ENCODE measurements at places on chromosomes 12 and 14.

- peak; percentile 43 for DNase-seq
Measured at GRCh38 chr12:57895389-57896114, 45.8 kb upstream of the ATP23 start.

DNA sequence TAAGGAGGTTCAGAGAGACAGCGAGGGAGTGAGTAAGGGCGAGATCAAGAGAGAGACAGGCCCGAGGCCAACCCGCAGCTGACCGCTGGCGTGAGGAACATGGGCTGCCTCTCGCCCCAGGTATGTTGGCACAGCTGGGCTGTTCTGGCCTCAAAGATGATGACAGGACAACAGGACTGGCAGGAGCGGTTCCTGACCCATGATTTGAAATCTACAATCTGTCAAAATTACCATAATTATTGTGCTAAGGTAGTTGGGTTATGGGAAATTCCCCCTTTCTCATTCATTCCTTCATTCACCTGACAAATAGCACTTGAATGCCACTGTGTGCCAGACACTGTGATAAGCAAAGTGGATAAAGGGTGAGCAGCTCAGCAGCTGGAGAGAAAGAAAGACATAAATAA, 5.1 kb upstream of the ENDOU start:
- DNase-seq = no peak

GRCh38 chr12:29783773-29784666, at the start of gene TMTC1:
TMTC1 (minus strand) TSS chr12:29783942; CDS start chr12:29783751, 191 bp downstream.
- peak; percentile 37 for DNase-seq

- peak; percentile 88 for DNase-seq
Measured at GRCh38 chr14:54638135-54638446, 71.2 kb downstream of the SAMD4A start.

GRCh38 chr12:66107451-66107915, 23.1 kb downstream of the LLPH start:
- peak; percentile 93 for DNase-seq

DNA sequence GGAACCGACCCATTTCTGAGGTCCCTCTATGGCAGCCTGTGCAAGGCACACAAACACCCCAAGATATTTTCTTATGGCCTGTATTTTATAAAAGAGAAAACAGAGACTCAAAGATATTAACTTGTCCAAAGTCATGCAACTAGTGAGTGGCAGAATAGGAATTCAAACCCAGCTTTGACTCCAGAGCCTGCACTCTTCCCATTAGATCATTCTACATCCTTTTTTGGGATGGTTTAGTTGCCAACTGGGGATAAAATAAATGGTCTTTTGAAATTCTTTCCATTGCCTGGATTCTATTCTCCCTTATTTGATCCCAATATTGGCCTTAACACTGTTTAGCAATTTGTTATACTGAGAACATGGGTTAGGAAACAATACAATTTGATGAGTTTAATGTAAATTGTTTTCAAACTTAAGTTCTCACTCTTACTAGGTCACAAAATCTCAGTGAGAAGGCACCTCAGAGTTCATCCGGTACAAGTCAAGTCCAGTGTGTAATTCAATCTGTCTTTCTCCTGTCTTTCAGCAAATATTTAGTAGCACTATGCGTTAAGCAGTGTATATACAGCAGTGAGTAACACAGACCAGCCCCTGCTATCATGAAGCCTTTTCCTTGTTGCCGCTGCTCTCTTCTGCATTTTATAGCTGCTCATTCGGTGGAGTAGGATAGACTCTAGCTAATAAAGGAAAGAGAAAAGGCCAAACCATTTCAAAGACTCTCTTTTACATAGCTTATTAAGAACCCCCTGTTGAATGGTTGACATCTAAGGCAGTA, 162.1 kb upstream of the IFNG-AS1 start:
- peak; percentile 51 for DNase-seq

DNA sequence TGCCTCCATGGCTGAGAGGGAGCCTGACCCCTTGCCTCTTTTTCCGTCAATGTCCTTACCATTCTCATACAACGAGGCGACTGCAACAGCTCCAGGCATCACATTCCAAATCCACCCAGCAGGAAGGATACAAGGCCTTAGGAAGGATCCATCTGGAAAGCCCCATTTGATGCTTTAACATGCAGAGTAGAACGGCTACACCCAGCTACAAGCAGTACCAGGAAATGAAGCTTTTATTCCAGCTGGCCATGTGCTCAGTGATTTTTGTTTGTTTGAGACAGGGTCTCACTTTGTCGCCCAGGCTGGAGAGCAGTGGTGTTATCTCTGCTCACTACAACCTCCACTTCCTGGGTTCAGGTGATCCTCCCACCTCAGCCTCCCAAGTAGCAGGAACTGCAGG, 124.8 kb downstream of the TMEM132D start:
- no peak for DNase-seq

DNA sequence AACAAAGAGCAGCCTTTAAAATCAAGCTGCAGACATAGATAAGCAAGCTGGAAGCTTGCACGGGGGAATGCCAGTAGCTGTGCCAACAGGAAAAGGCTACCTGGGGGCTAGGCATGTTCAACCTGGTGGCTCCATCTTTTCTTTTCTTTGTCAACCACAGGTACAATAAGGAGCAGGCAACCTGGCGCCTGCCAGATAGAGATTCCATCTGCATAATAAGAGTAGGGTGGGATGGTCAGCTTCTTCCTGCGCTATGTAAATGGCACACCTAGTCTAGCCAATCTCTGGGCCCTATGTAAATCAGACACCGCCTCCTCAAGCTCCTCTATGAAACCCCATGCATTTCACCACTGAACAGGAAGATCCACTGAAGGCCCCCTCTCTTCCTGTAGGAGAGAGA, 87.4 kb upstream of the PKP2 start:
- DNase-seq = no peak

GRCh38 chr12:118650586-118650960, 274.2 kb downstream of the SUDS3 start:
- no peak for DNase-seq

GRCh38 chr14:49992901-49993339, 100.0 kb downstream of the ARF6 start:
- no peak for DNase-seq

DNA sequence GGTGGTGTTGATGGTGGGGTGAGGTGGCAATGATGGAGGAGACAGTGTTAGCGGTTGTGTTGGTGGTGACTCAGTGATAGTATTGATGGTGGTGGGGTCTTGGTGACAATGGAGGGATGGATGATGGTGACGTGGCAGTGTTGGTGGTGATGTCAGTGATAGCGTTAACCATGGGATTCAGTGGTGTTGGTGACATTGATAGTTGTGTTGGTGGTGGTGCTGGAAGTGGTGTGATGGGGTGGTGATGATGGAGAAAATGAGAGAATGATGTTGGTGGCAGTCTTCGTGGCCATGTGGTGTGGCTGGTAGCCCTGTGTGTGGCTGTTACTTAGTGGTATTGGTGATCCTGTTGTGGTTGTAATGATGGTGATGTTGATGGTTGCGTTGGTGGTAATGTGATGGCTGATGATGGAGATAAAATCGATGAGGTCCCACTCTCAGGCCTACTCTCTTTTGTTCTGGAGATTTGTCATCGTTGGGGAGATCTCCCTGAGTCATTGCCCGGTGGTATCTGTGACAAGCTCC, 2.6 kb downstream of the DTX1 start:
- DNase-seq = no peak

DNA sequence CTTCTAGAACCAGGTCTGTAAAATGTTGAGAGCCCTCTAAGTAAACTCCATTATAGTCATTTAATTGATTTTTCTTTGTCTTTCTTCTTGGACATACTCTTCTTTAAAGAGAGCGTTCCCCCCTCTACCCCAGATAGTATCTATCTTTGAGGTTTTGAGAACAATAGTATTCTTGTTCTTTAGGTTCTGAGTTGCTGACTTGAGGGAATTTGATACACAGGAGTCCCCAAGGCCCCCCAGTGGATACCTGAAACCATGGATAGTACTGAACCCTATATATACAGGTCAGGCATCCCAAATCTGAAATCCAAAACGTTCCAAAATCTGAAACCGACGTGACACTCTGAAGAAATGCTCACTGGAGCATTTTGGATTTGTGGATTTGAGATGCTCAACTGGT, 65.5 kb downstream of the FUT8 start:
- no peak for DNase-seq

DNA sequence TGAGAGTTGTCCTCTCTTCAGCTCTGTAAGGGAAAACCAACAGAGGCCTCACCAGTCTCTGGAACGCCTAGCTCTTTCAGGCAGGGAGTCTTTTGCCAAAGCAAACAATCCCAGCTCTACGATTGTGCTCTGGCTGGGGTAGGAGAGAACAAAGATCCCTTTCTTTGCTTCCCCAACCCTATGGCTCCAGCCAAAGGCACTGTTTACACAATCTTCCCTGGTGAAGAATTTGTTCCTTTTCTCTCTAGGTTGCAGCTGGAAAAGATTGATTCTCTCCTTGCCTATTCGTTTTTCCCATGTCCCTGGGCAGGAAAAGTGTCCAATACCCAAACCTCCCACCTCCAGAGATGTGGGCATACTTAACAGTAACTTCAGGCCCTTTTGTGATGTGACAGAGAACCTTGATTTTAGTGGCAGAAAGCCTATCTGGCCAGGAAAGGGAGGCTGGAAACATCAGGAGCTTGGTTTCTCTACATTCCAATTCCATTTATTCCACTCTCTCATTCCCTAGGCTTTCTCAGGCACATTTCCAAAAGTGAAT, 16.8 kb downstream of the ATP5MC2 start:
- peak; percentile 51 for DNase-seq

GRCh38 chr14:75128596-75128990, 1.7 kb upstream of the NEK9 start:
- DNase-seq = no peak

GRCh38 chr12:127342861-127343260, 924.1 kb upstream of the TMEM132C start:
- no peak for DNase-seq

- no peak for DNase-seq
Measured at GRCh38 chr12:122052285-122052684, 26.3 kb upstream of the MLXIP start.

- no peak for DNase-seq
Measured at GRCh38 chr14:36518031-36518585, 1.9 kb downstream of the NKX2-1 start.

GRCh38 chr14:79193689-79194477, 1017.4 kb downstream of the DIO2 start:
- no peak for DNase-seq

GRCh38 chr12:94173660-94174265, 25.4 kb downstream of the PLXNC1 start:
- DNase-seq = no peak

GRCh38 chr14:54282849-54283248, 114.0 kb upstream of the CDKN3 start:
- no peak for DNase-seq

- DNase-seq = peak; percentile 63
Measured at GRCh38 chr14:84095681-84096080, 1434.3 kb upstream of the FLRT2 start.

DNA sequence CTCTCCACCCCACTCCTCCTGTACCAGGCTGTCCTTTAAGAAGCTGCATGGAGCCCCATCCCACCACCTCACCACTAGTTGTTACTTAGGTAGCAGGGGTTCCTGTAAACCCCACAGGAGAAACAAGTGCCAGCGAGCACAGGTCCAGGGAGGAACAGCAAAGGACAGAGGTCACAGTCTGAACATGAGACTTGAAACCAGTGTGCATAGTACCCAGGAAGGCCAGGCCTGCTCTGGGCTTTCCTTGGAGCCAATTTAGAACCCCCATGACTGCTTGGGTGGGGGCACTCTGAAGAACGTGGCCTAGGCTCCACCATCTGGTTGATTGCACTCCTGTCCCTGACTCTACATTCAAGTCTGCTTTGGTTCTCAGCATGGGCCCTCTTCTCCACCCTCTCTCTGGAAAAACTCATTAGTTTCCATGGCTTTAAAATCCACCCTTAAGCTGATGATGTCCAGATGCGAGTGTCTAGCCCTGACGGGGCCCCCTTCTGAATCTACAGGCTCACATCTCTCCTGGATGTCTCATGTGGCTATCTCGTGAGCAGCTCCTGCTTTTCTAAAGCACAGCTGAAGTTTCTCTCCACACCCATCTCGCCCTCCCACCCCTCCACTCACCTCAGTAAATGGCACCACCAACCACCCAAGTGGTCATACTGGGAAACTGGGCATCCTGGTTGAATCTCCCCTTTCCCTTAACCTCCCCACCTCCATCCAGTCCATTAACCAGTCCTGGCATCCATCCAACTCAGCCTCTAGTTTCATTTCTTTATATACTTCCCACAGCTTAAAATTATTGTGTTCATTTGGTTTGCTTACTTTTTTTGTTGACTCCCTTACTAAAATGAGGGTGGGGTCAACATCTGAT, 8.4 kb downstream of the KRT3 start:
- no peak for DNase-seq

- DNase-seq = peak; percentile 80
Measured at GRCh38 chr12:46944088-46944487, 118.3 kb upstream of the SLC38A4 start.

DNA sequence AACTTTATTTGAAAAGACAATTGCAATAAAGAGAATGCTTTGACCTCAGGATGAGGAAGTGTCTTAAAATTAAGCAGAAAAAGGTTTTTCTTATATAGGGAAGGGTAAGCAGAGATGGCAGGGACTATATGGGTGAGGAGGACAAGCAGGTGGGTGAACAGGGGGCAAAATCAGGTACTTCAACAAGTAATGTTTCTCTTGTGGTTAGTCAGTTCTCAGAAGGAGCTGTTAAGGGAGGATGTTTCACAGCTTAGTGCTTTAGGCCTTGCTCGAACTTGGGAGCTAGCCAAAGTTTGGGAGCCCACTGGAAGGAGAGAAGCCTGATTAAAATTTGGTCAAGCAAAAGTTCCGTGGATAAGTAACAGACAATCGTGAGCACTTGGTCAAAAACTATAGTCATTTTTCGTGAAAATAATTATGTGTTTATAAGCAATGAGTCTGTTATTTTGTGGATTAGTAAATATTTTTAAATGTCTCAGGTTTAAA, 364.2 kb upstream of the TMPO start:
- no peak for DNase-seq

DNA sequence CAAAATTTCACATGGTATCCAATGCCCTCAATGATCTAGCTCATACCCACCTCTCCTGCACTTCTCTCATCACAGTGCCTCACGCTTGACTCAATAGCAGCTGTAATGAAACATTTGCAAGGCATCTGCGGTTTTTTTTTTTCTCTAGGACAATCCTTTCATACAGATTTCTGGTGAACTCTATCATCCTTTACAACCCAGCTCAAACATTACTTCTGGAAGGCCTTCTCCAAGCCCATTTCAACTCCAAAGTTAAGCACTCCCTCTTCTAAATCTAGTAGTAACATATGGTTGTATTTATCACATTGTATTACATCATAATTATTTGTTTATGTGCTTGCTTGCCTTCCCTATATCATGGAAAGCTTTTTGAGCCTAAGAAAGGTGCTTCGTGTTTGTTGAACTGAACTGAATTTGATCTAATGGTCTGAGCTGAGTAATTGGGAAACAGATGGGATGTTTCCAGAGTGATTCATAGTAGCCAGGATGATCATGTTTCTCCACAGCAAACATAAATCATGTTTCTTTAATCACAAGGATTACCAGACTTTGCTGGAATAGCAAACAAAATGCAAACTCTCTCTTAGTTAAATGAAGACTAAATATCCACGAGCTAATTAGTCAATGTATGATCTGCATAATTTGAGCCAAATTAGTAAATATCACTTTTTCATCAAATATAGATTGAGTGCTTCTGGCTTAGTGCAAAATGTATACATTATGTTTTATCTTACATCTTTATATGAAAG, 14.3 kb downstream of the CFL2 start:
- peak; percentile 97 for DNase-seq

- peak; percentile 7 for DNase-seq
Measured at GRCh38 chr12:46839964-46840363, 14.2 kb upstream of the SLC38A4 start.

GRCh38 chr12:15584366-15585041, 204.7 kb downstream of the EPS8 start:
- peak; percentile 63 for DNase-seq

- peak; percentile 51 for DNase-seq
Measured at GRCh38 chr14:98234208-98234607, 1037.8 kb downstream of the BCL11B start.
